Calu3 (cell line): ENCODE measurements at places on chromosomes 3 and 15.
A peak's percentile ranks its signal among the peaks of the same experiment; 100 is the strongest.

GRCh38 chr3:6861625-6862000 lies 698 bp downstream of the GRM7 start:
- no peak for DNase-seq

DNA sequence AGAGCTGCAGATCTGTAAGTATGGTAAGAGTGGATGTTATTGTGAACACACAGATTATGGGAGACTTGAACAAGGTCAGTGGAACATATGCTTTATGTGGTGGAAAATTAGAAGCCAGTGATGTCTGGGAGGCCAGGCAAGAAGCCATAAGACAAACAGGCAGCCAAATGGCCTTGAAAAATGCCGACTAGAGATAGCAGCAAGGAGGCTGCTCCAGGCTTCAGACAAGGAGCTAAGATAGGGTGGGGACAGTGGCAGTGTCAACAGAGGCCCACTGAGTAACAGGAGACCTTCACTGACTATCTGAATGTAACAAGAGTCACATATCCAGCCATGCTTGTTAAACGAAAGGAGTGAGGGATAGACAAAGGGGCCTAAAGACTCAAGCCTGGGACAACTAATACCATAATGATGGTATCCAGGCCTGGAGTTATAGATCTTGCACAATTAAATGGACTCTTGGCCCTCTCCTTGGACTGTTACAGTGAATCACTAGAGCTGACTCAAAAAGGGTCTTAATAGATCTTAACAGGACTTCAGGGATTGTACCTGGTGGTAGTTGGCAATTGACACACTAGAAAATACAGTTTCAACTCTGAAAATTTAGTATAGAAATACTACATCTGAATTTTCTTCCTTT lies 50.6 kb downstream of the CFAP20DC start:
- DNase-seq: no peak

DNA sequence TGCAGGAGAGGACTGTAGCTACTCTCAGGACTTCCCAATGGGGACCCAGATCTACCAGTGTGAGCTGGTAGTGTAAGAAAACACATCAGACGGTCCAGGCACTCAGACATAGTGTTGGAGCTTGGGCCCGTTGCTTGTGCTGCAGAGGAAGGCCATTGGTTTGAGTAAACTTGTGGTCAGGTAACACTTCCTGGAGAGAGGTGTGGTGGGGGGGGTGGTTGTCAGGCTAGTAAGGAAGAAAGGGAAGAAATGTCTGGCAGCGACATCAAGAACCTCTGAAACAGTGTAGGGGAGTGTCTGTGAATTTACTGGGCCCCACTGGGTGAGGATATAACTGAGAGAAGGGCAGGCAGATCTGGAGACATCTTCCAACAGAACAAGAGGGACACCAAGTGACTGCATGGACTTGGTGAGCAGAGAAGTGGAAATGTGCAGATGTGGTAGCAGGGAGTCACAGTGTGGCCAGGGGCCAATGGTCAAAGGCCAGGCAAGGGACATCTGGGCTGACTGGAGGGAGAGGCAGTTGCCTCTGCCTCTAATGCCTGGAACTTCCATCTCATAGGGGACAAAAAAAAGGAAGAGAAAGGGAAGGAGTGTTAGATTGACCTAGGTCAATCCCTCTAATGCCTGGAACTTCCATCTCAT lies 63.7 kb upstream of the MRPS22 start:
- peak; percentile 36 for DNase-seq

DNA sequence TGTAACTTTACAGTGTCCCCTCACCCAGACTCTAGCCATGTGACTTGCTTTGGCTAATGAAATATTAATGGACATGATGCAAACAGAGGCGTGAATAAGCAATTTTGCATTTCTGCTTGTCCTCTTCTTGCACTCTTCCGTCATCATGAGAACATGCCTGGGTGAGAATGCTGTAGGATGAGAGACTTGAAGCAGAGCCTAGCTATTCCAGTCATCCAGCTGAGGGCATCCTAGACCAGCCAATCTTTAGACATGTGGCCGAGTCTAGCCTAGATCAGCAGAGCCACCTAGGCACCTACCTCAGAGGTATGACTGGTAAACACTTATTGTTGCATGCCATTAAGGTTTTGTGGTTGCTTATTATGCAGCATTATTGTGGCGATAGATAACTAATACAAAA lies 450.5 kb upstream of the AZI2 start:
- DNase-seq: no peak

DNA sequence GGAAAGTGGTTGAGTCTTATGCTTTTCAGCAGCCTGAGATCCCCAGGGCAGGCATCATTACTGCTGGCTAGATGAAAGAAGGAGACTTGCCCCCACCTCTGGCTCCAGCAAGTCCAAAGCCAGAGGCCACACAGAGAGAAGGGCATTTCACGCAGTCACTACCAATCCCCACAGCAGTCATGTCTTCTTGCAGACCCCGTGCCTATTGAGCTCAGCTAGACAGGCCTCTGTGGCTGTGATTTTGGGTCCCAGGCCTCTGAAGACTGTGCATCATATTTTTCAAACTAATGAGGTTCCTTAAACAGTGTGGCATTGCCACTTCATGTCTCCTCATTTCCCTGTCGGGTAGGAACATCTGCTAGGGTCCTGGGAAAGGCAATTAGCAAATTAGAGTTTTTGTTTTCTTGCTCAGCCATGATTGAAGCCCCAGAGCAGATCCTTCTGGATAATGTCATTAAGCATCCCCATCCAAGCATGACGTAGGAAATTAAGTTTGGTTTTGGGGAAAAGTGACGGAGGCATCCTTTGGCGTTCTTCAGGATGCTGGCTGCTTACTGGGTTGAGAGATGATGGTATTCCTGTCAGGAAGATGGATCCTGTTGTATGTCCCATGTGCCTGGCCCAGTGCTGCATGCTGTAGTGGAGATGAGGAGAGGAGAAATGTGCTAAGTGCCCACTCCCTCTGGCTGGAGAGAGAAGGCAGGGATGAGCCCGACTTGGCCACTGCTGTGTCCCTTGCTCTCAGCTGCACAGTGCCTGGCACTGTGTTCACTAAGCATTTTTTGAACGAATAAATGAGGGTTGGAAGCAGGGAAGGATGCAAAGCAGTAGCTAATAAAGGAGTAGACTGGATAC lies 7.0 kb downstream of the SPSB4 start:
- no peak for DNase-seq

DNA sequence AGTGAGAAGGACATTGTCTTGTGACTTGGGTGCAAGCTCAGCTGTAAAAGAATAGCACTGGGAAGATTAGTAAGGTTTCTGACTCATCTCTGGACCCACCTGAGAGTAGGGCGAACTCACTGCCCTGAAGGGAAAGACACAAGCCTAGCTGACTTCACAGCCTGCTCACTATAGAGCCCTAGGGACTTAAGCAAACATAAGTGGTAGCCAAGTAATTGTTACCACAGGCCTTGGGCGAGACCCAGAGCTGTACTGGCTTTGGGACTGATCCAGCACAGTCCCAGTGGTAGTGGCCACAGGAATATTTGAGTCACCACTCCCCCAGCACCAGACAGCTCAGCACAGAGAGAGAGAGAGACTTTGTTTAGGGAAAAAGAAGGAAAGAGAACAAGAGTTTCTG lies 429.9 kb downstream of the TBL1XR1 start:
- DNase-seq: no peak

DNA sequence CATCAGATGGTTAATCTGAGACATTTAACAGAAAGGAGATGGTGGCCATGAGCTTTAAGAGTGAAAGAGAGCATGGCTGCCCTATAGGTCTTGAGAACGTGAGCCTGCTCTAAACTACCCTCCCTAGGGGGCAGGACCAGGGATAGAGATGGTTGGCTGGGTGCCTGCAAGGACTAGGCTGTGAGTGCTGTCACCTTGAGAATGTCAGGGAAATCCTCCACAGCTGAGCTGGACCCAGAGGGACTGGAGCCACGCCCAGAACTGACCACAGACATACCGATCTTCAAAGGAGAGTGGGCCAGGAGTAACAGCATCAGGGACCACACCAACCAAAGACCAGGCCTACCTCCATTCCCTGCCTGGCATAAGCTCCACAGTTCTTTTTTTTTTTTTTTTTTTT lies 53.6 kb upstream of the UBE2E1 start:
- DNase-seq: no peak

DNA sequence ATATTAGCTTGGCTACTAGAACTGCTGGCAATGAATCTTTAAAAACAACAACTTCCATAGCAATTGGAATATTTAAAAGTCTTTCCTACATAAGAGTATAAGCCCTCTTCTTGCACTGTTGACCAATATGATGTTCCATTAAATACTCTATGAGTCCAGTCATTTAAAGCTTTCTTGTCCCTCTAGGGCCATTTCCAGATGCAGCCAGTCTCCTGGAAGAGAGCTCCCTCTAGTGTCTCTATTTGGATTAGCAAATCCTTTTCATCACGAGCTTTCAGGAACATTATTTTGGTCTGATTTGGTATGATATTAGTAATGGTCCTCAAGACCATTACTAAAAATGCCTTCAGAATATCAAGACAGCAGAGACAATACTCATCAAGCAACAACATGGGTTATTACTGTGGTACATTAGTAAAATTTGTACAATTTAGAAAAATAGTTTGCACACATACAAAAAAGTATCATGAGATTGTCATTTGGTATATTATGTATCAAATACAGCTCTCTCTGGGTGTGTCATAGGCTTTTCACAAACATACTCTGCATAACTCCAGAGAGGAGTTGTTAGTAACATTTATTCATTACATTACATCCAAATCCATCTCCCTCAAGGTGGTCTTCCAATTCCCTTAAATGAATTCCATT lies 101.3 kb downstream of the DPH6 start:
- no peak for DNase-seq

DNA sequence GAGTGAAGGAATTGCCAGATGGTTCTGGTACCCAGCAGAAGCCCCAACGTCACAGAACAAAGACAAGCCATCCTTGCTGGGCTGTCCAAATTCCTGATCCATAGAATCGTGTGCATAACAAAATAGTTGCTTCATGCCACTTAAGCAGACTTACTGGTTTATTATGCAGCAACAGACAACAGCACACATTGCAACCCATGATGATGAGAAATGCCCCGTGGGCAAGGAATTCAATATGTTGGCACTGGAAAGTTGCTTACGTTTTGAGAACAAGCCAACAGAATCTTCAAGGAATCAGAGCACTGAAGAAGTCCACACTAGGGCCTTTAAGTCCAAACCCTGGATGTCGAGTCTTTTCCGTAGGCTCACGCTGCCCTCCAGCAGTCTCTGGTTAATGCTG lies 40.3 kb downstream of the CCR4 start:
- DNase-seq: no peak

GRCh38 chr3:135033737-135034136 lies 238.7 kb downstream of the EPHB1 start:
- DNase-seq: no peak

- DNase-seq: no peak
Observed at GRCh38 chr3:193702967-193703366, 110.0 kb downstream of the OPA1 start.

GRCh38 chr3:167051421-167051820 lies 328.7 kb downstream of the ZBBX start:
- DNase-seq: no peak

DNA sequence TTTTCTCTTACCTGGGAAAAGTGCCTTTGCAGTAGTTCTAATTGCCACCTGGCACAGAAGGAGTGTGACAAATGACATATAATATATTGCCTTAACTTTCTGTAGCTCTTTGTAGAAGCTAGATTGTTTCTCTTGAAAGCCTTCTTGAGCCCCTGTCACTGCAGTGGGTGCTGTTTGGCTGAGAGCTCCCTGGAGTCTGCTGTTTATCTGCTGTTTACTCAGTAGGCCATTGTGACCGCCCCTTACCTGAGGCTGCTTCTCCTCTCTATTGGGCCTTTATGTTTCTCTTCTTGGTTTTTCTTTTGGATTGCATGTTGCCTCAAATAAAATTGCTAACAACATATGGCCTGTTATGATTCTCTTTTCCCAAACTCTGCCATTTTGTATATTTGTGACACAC lies 16.7 kb downstream of the MAP2K5 start:
- DNase-seq: no peak

DNA sequence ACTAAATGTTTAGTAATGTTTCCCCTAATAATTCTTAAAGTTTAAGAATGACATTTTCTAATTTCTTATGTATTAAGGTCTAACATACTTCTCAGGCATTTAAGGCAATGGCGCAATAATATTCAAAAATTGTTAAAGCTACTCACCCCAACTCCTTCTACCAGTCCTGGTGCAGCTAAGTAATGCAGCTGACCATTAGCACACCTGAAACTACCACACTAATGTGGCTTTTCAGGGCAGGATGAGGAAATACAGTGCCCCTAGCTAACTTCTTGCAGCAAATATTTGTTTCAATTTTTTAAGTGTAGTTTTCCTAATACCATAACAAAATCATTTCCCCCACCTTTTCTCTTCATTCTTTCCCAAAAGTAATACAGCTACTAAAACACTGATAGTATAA lies 827.7 kb downstream of the FHIT start:
- DNase-seq: no peak

GRCh38 chr3:23235264-23235663 lies 32.1 kb downstream of the UBE2E2 start:
- DNase-seq: no peak

DNA sequence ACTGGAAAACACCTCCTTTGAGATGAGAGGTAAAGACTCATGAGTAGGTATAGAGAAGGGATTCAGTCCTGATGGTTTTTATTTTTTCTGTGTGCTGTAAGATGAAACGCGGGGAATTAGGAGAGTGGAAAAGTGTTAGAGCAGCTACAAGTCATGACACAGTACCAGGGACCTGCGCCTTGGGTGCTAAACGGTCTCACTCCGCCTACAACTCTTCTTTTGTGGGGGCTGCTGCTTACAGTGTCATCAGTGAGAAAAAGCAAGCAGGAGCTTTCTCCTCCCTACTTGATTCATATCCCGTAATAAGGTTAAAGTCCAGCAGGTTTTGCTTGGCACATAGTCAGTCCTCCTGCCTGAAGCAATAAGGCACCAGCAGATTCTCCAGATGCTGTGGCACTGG lies 39.1 kb downstream of the RASGRP1 start:
- DNase-seq: no peak

DNA sequence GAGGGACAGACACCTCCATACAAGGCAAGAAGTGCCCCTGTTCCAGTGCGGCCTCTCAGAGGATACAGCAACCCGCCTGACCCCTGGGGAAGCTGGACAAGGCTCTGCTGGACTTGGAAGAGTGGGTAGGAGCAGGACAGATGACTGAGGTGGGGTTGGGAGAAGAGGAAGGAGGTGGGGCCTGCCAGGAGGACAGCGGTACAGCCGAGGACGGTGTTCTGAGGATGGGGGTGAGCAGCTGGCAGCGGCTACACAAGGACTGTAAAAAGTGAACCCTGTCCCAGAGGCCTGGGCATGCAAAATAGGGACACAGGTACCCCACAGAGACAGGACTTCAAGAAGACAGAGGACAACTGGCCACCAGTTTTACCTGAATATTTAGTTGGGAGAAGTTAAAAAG lies 23.5 kb upstream of the ELP6 start:
- no peak for DNase-seq

- no peak for DNase-seq
Observed at GRCh38 chr3:170220871-170221270, 1.4 kb upstream of the PRKCI start.

GRCh38 chr3:52174896-52175295 lies 20.7 kb upstream of the POC1A start:
- no peak for DNase-seq

GRCh38 chr3:192880313-192880712 lies 37.3 kb downstream of the MB21D2 start:
- no peak for DNase-seq

GRCh38 chr15:83153288-83153687 lies 45.8 kb downstream of the TM6SF1 start:
- DNase-seq: no peak

GRCh38 chr15:67809866-67810265 lies 15.4 kb upstream of the SKOR1 start:
- DNase-seq: no peak

- no peak for DNase-seq
Observed at GRCh38 chr3:78143000-78143399, 1103.1 kb downstream of the ROBO2 start.

- no peak for DNase-seq
Observed at GRCh38 chr3:43503067-43503728, 118.6 kb downstream of the ANO10 start.
